ENCODE measurements at places on chromosomes 2 and 18.
A peak's percentile ranks its signal among the peaks of the same experiment; 100 is the strongest.

- no peak for DNase-seq
These were observed 9.7 kb downstream of the ECEL1 start for GRCh38 chr2:232477751-232478510.

DNA sequence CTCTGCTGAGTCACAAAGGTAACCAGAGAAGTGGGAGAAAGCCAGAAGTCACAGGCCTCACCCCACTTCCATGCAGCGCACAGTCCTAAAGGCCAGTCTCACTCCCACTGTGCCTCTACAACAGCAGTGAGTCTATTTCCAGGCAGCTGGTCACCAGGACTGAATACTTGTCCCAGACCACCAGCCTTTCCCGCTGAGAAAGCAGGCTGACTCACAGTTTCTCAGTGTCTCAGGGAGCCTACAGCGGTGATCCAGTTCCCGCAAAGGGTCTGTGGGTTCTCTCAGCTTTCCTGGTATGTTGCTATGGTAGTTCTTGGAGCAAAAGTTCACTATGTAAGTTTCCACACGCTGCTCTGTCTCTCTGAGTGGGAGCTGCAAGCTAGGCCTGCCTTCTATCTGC lies 622.5 kb downstream of the RNF144A start:
- no peak for DNase-seq

DNA sequence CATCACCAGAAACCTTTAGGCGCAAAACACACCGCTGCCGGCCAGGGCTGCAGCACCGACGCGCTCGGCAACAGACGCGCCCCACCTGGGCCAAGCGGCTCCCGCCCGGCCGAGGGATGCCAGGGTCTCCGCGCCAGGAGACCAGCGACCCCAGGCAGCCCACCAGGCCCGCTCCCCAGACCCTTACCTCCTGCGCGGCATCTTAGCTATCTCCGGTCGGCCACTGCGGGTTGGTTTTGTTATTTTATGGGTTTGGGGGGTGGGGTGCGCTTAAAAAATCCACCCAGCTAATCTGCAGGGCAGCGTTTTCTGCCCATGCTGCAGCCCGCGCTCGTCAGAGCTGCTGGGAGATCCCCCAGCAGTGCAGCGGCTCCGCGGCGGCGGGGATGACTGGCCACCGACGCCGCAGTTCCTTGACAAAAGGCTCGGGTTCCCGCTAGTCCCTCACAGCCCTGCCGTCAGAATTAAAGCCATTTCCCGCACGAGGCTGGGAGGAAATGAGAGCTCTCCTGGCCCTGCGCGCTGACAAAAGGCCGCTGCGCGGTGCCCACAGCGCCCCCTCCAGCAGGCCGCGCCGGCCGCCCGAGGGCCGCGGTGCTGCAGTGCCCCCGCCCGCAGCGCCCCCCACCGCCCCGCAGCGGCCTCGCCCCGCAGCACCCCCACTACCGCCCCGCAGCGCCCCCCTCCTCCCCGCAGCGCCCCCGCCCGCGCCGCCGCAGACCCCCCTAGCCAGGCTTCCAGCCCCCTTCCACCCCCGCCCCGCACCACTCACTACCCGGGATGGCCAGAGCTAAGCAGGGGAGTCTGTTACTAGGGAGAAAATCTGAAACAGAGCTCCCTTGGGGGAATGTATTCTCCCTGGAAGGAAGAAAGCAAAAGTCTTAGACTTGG lies at the start of gene ADD2:
ADD2 (minus strand) TSS at position 502 of the 891 bp plus-strand sequence. CDS start 61,792 bp downstream, outside the sequence.
- peak; percentile 61 for DNase-seq

DNA sequence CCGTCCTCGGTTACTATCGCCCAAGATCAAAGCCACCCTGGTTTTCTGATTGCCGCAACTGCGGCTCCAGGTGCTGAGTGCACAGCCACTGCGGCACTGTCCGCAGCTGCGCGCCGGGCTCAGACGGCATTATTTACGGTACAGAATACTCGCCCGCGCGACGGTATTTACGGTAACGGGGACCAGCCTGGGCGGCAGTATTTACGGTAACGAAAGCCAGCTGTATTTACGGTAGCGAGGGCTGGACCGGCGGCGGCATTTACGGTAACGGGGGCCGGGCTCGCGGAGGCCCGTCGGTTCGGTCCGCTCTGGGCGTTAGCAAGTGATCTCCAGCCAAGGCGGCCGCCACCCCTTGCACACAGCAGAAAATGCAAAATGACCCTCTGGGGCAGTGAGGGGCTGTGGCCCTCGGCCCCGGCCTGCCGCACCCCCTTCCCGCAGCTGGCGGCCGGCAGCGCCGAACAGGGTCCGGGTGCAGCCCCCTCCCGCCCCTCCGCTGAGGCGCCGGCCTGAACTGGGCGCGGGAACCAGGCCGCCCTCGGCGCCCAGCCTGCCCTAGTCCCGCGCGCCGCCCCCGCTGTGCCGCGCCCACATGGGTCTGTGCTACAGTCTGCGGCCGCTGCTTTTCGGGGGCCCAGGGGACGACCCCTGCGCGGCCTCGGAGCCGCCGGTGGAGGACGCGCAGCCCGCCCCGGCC lies at the start of gene GNAL:
GNAL (plus strand) TSS at position 293 of the 697 bp plus-strand sequence; CDS start at position 593, 300 bp downstream.
- DNase-seq = peak; percentile 66

DNA sequence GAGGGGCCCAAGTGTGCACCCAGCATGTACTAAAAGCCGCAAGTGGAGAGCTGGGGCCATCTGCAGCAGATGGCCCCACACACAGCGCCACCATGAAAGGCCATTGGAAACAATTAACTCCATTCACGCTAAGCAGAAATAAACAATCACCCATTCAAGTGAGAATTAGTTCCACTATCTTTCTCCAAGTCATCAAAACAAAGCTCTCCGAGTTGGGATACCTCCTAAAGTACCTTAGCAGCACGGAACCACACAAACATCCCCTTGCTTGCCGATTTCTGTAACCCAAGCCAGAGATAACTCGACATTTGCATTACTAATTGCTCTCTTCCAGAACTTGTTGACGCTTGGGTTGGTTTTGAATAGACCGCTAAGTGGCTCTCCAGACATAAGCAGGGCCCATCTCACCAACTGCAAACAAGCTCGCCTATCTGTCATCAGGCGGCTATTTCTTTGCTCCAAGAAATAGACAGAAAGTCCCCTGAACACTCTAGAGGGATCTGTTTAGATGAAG lies 840.6 kb upstream of the SALL3 start:
- no peak for DNase-seq

GRCh38 chr2:153388246-153388645 lies 90.3 kb downstream of the RPRM start:
- DNase-seq = no peak
